T-helper 2 cell treated with Interferon-gamma antibody and Interleukin-4, amounts not matched to agents 100 ng/mL and 5 ng/mL, for 36 hours (primary cell): ENCODE measurements at places on chromosomes 4 and X. TPM values are rescaled to one million over a fixed set of nuclear protein-coding genes. Genes with fewer than 3 reads are reported as not detected.

Gene PHOX2B
- total RNA-seq: not detected in 2 replicates

Gene TRAM1L1
- not detected in 2 replicates for total RNA-seq

Gene CHRNA9
- total RNA-seq: 0.39 and 0.64 TPM in 2 replicates

Gene FOXR2
- total RNA-seq: not detected in 2 replicates

Gene HTN3
- total RNA-seq: not detected in 2 replicates

Gene PPEF1
- not detected in 2 replicates for total RNA-seq

Gene ARMCX4
- total RNA-seq: 2.6 and 2.8 TPM in 2 replicates

Gene ADH1A
- total RNA-seq: not detected in 2 replicates

Gene FGF2
- 0.30 and 0.59 TPM in 2 replicates for total RNA-seq

Gene DUSP9
- total RNA-seq: not detected in 2 replicates

Gene DGAT2L6
- total RNA-seq: not detected in 2 replicates
